CD4-positive, alpha-beta T cell treated with Interleukin-1 beta for 1 hour (primary cell): ENCODE measurements at places on chromosomes 6 and 20.

- DNase-seq: peak; percentile 75
These were observed 1.6 kb upstream of the KIF16B start for GRCh38 chr20:16574656-16575355.

DNA sequence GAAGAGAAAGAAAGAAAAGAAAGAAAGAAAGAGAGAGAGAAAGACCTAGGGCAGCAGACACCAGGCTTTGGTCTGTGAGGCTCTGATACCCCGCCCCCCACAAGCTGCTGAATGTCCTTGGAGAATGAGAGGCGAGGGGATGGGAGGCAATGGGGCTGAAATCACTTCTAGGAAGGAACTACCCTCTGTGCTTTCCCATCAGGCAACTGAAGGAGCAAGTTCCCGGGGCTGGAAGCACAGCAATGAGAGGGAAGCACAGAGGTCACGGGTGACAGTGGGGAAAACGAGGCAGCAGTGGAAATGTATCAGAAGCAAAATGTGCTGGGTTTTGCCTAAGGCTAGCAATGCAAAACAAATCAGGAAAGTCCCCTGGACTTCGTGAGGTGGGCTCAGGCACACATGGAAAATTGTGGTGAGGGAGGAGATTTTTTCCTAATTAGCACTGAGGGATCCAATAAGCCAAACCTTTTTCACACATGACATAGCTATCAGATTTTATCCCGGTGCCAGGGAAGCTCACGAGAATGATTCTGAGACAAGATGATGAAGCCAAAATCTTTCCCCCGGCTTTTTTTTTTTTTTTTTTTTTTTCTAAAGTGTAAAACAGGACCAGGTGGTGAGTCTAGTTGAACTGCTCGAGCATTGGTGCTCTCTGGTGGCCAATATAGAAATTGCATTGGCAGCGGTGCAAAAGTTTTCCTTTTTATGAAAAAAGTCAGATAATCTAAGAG is 16.8 kb upstream of the ARFGEF2 start:
- peak; percentile 64 for DNase-seq

GRCh38 chr6:4103929-4104328 is 25.0 kb upstream of the FAM217A start:
- no peak for DNase-seq

DNA sequence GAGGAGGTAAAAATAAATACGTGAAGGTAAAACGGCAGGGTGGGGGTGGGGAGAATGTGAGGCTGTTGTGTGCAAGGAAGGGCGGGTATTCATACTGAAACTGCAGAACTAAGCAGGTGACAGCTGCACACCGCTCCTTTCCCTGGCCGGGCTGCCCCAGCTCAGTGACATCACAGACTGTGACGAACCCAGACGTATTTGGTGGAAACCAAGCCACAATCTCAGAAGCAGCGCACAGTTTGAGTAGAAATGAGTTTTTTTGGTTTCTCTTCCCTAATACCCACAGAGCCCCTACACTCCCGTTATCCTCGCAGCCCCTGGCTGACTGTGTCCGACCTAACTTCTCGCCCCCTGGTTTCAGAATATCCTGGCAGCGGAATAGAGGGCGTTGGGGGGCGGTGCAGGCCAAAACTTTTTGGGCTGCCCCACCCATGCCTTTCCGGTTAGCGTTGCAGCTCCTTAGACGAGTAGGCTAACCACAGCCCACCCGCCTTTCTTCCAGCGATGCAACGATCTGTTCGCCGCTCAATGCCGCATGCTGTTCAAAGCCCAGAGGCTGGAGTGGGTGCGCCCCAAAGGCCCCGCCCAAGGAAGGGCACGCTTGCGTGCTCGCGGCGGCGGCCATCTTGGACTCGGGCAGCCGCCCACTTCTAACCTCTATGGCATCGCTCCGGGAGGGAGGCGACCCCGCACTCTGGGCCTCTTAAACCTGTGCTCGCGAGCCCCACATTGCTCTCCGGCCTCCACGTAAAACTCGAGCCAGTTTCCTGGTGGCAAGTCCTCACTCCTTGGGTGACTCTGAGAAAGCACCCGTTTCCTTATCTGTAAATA is 9.1 kb downstream of the BAK1 start:
- peak; percentile 93 for DNase-seq

DNA sequence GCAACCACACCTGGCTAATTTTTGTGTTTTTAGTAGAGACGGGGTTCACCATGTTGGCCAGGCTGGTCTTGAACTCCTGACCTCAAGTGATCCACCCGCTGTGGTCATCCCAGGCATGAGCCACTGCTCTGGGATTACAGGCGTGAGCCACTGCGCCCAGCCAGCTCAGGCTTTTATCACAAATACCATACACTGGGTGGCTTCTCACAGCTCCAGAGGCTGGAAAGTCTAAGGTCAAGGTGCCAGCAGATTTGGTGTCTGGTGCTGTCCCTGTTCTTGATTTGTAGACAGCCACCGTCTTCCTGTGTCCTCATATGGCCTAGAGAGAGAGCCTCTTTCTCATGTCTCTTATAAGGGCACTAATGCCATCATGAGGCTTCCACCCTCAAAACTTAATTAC is 25.9 kb downstream of the SHLD1 start:
- DNase-seq: no peak

- DNase-seq: no peak
These were observed 179.7 kb upstream of the SCGN start for GRCh38 chr6:25472306-25472705.

- DNase-seq: no peak
These were observed 481.1 kb downstream of the TFAP2B start for GRCh38 chr6:51299621-51300380.

DNA sequence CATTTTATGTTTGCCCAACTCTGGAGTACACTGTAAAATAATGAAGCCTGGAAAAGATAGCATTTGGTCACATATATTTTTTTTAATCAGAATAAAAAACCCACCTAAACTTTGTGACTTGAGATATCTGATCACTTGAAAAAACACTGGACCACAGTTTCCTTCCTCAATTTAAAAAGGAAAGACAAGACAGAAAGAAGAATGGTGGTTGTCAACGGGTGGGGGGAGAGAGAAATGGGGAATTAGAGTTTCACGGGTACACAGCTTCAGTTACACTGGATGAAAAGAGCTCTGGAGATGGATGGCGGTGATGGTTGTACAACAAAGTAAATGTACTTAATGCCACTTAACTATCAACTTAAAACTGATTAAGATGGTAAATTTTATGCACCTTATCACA is 14.7 kb upstream of the DST start:
- DNase-seq: no peak

GRCh38 chr6:32982084-32982701 is 13.8 kb downstream of the BRD2 start:
- no peak for DNase-seq

GRCh38 chr6:20056350-20056992 is 155.8 kb downstream of the MBOAT1 start:
- DNase-seq: peak; percentile 3

DNA sequence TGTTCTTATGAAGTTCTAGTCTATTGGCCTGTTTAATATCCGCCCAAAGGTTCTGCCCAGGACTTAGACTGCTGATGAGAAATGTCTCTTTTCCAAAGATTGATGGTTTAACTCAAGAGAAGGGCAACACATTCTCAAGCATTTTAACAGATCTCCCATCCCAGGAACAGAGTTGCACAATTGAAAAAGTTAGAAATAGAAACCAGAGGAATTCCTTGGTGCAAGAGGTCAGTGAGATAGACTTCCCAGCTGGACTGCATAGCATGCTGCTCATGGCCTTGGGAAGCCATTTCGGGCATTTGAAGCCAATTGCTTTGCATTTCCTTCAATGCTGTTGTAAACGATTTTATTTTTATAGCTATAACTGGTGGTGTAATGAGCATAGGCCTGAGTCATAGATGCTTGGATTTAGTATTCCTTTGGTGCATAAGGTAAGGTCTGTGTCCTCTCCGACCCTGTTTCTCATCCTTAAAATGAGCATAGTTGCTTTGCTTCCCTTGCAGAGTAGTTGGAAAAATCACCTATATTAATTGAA is 292.2 kb upstream of the JAG1 start:
- DNase-seq: no peak

GRCh38 chr20:32569380-32570305 is 15.5 kb downstream of the NOL4L start:
- peak; percentile 22 for DNase-seq

- DNase-seq: no peak
These were observed 10.8 kb downstream of the UFL1 start for GRCh38 chr6:96532399-96532798.

DNA sequence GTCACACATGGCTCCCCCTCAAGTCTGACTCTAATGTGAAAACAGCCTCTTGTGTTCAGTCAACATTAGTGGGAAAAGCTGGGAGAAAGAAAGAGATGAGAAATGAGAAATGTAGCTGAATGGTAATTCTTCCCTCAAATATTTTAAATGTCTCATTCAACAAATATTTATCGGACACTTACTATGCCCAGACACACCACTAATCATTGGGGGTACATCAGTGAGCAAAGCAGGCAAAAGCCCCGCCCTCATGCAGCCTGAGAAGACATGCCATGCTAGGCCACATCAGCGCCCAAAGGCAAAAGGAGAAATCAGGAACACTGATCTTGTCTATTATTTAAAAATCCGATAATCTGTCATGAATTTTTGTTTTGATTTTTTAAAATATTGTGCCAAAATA is 89.9 kb upstream of the ASF1A start:
- DNase-seq: no peak

DNA sequence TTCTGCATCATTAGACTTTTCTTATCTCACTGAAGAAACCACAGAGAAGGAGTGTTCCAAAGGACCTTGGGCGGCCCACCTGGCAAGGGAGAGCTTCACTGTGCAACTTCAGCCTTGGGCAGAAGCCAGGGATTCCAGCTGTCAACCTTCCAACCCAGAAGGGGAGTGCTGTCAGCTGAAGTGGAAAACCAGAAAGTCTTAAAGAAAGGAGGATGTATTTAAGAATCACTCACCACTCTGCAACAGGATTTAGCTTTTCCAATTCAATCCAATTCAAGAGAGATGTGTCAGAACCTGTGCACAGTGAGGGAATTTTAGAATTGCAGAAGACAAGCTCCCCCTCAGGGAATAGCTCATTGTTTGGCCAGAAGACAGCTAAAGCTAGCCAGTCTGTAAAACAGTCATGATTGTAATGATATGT is 553.7 kb downstream of the CD83 start:
- DNase-seq: no peak

DNA sequence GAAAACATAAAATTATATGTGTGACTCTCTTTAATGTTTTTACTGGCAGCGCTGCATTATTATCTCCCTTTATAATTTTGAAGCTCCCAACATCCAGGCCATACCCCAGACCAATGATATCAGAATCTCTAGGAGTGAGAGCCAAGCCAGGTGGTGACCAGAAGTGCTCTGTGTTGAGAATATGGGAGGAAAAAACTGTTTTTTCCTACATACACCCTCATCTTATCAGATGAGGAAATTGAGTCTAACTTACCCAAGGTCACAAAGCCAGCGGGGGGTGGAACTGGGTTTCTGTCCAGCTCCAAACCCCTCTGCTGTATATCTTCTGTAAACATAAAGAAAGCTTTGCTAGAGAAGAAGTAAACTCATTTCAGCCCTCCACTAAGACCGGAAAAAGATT is 42.5 kb downstream of the LY86 start:
- DNase-seq: no peak

DNA sequence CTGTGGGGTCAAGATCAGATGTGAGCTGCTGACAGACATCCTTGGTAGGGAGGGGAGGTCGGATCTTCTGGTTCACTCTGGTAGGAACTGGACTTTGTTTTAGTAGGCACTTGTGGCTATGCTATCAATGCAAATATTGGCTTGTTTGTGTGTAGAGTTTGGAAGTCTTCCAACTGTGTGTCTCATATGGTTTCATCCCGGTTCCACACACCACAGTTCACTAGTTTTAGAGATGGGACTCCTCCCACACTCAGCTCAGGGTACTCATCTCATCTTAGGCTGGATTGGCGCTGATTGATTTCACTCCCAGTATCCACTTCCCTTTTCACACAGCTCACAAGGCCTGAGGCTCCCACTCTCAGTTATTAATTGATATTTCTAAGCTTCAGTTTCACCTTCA is 161.3 kb downstream of the THBS2 start:
- DNase-seq: no peak

- DNase-seq: no peak
These were observed 55.2 kb downstream of the YTHDF1 start for GRCh38 chr20:63160641-63161175.

DNA sequence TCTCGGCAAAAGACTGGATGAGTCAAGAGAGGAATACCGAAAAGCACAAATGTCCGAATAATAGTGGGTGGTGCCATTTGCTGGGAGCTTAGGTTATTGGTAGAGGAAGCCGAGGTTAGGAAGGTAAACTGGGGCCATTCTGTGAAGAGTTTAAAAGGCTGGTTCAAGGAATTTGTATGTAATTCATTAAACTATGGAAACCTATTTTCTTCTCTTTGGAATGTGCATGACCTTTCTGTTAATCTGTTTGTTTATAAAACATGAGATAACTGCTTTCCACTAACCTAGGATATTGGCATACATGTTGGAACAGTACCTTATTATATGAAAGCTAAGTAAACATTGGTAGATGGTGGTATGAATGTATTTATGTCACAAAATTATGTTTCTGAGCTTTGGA is 71.8 kb downstream of the LCA5 start:
- no peak for DNase-seq

DNA sequence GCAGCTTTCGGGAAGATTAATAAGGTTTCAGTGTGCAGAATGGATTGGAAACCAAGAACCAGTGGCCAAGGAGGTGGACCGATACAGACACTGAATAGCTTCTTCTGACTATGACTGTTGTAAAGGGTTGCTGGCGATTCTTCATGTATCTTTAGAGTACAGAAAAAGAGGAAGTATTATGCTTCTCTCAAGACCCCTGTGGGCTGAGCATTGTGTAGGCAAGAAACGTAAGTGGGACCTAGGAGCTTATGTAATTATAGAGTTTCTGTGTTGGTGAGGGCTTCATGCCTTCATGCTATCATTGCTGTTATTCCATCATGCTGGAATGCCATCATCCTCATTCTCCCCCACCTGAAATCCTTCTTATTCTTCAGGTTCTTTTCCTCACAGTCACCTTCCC is 105.4 kb upstream of the AKIRIN2 start:
- DNase-seq: no peak

GRCh38 chr20:5602346-5602745 is 147.9 kb upstream of the SHLD1 start:
- no peak for DNase-seq

DNA sequence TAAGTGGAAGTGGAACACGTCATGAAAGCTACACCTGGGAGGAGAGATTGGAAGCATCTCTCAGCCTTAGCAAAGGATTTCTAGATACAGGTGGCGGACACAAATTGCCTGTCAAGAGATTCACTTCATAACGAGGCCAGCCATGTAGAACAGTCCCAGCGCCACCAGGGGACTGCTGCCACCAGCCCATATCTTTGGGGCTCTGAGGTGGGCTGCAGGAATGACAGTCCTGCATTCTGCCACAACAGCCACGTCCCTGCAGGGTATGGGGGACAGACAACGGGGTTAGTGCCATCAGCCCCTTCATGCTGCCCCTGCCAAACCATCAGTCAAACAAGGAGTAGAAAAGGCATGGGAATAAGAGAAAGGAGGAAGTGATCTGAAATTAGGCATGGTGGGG is 81.2 kb upstream of the SASH1 start:
- DNase-seq: no peak

- peak; percentile 55 for DNase-seq
These were observed 1.1 kb downstream of the TCP11 start for GRCh38 chr6:35139924-35140638.
